ENCODE measurements at places on chromosomes 4 and X.

- DNase-seq = no peak
These were observed 22.9 kb downstream of the ADGRA3 start for GRCh38 chr4:22492987-22493386.

- no peak for DNase-seq
These were observed 16.0 kb upstream of the C4orf36 start for GRCh38 chr4:86908251-86908657.

- no peak for DNase-seq
These were observed 148.2 kb downstream of the COMMD8 start for GRCh38 chr4:47315346-47315745.

DNA sequence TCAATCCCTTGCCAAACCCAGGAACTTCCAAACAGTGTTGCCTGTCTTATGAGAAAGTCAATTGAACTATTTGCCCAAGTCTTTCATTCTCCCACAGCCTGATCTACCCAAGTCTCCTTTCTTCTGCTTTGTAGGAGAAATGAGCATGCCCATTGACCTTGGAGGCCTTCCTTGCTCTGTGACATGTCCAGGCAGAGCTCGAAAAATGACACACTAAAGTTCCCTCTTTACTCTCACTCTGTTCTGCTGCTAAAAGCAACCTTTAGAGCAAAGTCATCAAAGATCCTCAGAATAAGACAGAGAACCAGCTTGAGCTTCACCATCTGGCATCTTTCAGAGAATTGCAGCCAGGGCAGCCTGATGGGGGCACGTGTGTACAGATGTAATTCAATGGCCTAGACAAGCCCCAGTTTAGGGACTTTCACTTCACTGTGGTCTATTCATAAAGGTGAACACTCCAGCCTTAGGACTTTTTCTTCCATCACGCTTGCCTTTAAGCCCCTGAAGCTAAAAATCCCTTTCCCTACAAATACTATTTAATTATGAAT lies 136.4 kb downstream of the AMELX start:
- no peak for DNase-seq

DNA sequence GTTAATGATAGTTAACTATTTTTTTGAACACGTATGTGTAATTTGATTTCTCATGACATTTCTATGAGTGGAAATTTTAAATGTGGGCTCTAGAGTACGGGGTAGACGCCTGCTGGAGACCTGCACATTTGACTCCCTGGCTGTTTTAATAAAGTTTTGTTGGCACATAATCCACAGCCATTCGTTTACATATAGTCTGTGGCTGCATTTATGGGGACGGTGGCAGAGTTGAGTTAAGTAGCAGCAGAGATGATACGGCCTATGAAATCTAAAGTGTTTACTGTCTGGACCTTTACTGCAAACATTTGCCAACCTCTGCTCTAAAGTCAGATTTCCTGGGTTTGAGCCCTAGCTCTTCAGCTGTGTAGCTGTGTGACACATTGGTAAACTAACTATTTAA lies 118.8 kb downstream of the CHRNA9 start:
- DNase-seq = no peak

- no peak for DNase-seq
These were observed 87.2 kb downstream of the RASL11B start for GRCh38 chr4:52949336-52949735.

- no peak for DNase-seq
These were observed 975.7 kb upstream of the PABPC4L start for GRCh38 chr4:135177321-135177720.

DNA sequence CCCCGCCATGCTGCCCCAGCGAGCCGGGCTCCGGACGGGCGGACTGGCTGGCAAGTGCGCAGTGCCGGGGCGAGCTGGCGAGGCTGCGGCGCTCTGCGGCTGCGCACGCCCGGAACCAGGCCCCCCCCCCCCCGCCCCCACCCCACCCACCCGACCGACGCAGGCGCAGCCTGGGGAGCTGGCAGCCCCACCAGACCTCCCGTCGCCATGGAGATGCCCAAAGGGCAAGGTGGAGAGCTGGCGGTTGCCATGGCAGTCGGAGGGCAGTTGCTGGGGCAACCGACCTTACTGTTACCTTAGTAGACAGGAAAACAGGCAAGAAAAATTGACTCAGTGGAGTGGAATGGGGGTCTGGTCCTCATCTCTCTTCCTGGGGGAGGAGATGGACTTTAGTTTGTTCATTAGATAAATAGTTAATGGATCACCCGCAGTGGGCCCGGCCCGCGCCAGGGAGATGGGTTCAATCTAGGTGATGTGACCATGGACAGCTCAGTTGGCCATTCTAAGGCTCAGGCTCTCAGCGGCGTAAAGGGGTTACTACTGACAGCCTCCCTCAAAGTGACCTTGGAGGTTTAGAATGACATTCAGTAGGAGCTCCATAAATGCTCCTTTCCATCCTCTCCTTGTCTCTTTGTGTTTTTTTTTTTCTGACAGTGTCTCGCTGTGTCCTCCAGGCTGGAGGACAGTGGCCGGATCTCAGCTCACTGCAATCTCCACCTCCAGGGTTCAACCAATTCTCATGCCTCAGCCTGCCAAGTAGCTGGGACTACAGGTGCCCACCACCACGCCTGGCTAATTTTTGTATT lies at the start of gene PCSK1N:
Gene PCSK1N (minus strand): TSS at position 87 of the 806 bp plus-strand sequence. CDS start 78 bp downstream, at position 9.
- DNase-seq = peak; percentile 83

- no peak for DNase-seq
These were observed 2.9 kb downstream of the ARSF start for GRCh38 chrX:3044196-3044595.

DNA sequence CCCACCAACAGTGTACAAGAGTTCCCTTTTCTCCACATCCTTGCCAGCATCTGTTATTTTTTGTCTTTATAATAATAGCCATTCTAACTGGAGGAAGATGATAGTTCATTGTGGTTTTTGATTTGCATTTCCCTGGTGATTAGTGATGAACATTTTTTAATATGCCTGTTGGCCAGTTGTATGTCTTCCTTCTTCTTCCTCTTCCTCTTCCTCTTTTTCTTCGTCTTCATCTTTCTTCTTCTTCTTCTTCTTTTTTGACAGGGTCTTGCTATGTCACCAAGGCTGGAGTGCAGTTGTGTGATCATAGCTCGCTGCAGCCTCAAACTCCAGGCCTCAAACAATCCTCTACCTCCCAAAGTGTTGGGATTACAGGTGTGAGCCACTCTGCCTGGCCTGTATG lies 87.4 kb downstream of the CCDC160 start:
- no peak for DNase-seq

DNA sequence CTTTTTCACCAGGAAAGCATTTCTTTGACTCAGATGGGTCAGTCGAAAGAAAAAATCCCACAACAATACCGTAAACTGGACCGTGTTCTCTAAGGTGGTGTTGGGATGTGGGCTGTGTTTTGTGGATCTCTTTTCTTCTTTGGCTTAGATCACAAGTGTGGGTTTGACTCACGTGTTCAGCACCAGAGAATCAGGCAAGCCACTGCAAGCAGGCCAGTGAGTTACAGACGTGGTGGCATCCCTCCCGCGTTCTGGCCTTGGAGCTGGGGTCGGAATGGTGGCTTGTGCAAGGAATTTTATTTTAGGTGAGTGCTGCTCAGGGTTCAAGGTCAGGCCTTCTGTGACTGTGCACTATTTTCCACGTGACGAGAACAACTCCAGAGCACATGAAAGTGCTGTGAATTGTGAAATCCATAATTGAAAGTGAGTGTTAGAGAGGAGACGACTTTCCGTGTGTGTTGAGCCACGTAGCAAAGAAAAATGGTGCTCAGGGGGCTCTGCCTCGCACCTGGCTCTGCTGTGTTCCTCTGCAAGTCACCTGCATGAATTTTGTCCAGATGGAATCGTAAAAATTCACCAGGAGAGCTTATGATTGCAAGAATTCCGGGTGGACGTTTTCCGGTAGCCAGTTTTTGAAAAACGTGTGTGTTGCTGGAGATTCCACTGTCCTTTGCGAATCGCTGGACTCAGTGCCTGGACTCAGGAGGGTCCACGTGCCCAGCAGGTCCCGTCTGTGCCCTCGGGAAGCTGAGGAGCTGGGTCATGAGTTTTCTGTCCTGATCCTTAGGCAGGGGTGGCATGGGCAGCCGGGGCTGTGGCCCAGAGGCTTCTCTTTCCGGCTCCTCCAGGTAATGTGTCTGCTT lies 33.6 kb upstream of the HGFAC start:
- peak; percentile 26 for DNase-seq

- no peak for DNase-seq
These were observed 184.2 kb downstream of the KDR start for GRCh38 chr4:54940996-54941865.

GRCh38 chr4:165151734-165152133 lies 39.1 kb upstream of the TMEM192 start:
- DNase-seq = no peak

Measured in large intestine (tissue), 12 donors.